ENCODE measurements at places on chromosomes 6 and 20.

GRCh38 chr6:145960918-145961589 lies 3.1 kb downstream of the SHPRH start:
- no peak for DNase-seq

DNA sequence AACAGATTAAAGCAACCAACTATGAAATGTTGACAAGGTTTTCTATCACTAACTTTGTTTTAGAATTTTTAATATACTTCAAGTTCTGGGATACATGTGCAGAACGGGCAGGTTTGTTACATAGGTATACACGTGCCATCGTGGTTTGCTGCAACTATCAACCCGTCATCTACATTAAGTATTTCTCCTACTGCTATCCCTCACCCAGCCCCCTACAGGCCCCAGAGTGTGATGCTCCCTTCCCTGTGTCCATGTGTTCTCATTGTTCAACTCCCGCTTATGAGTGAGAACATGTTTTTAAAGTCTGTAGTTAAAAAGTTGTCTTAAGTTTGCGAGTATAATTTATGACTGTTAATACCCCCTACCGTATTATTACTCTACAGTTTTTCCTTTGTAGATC lies 844.3 kb upstream of the MANEA start:
- DNase-seq, result peak; percentile 62

DNA sequence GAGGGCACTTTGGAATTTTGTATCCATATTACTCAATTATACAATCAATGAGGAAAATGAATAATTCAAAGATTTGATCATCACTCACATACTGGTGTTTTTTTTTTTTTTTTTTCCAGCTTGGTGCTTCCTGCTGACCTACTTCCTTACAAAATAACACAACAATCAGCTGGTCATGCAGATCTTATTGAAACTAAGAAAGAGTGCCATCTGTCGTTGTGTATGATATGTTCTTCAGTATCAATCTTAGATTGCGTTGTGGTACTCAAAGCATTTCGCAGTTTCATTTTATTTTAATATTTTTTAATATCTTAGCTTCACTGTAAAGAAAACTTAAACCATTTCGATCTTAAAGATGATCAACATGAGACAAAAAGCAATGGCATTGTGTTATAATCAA lies 155.6 kb downstream of the OGFRL1 start:
- peak; percentile 58 for DNase-seq

DNA sequence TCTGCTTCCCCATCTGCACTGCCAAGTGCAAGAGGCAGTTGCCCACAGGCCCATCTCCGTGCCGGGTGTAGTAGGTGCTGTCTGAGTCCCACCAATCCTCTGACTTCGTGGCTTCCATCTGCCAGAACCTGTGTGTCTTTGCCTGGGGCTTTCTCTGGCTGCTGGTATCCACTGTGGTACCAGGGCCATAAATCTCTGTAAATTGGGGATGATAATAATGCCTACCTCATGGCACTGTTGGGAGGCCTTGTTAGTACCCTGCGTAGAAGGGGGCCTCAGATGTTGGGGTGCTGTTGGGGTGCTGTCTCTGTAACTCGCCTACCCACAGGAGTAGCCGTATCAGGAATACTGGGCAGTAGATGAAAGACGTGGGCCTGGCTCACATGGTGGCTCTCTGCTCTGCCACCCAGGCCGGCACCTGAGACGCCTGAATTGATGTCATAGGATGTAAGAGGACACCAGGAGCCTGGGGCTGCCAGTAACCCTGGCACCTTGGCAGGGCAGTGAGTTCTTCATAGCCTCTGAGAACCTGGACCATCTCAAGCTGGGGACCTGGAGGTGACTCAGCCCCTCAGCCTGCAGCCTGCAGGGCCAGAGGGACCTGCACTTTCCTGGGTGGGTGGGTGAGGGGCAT lies 94.1 kb upstream of the RNF24 start:
- no peak for DNase-seq

GRCh38 chr6:105191351-105191750 lies 11.5 kb upstream of the POPDC3 start:
- no peak for DNase-seq

DNA sequence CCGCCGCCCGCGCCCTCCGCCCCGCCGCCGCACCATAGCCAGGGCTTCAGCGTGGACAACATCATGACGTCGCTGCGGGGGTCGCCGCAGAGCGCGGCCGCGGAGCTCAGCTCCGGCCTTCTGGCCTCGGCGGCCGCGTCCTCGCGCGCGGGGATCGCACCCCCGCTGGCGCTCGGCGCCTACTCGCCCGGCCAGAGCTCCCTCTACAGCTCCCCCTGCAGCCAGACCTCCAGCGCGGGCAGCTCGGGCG lies 1.5 kb downstream of the FOXC1 start:
- no peak for DNase-seq

GRCh38 chr20:21159658-21160380 lies 33.9 kb downstream of the KIZ start:
- DNase-seq, result peak; percentile 80

GRCh38 chr6:24448828-24449525 lies 40.4 kb downstream of the GPLD1 start:
- no peak for DNase-seq

GRCh38 chr20:38418509-38419204 lies 16.5 kb downstream of the SNHG17 start:
- no peak for DNase-seq

GRCh38 chr6:1593286-1593957 lies 16.3 kb upstream of the FOXC1 start:
- DNase-seq, result no peak

Measured in OCI-M1 (cell line).